Activated naive CD8-positive, alpha-beta T cell treated with anti-CD3 and anti-CD28 coated beads, Interleukin-2, amount 10 ng/mL, durations not matched to agents 7 days and 5 days (primary cell): ENCODE measurements at places on chromosomes 11 and 22. TPM values are rescaled to one million over a fixed set of nuclear protein-coding genes. Genes with fewer than 3 reads are reported as not detected.
A peak's percentile ranks its signal among the peaks of the same experiment; 100 is the strongest.

- DNase-seq = peak; percentile 48
Measured at GRCh38 chr22:24875862-24876506, 70.0 kb downstream of the SGSM1 start.

PLAAT5 gene
- total RNA-seq = 0.43 TPM

TP53AIP1 gene
- total RNA-seq = not detected

DNA sequence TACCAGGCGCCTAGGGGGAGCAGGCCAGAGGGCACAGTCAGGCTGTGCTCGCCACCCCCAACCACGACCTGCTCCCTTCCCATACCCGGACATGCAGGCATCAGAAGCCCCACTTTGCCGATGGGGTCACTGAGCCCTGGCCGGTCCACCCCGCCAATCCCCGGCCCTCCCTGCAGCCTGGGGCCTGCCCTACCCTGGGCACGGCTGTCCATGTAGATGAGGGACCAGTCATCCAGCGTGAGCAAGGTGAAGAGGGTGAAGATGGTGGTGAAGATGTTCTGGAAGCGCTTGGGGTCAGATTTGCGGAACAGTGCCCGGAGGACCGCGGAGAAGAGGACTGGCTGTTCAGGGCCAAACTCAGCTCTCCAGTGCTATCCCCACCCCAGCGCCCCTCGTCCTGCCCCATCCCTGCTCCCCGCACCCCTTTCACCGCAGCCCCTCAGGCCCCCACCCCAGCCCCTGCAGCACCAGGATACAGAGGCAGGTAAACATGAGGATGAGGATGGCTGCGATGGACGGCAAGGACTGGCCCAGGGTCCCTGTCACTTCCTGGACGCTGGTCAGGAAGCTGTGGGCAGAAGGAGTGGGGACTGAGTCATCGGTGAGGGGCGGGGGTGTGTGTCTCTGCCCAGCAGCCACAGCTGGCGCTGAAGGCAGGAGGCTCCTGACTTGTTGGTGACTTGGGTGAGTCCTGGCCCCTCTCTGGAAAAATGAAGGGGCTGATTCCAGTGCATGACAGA, 5.5 kb downstream of the CATSPER1 start:
- DNase-seq = no peak

SERHL2 gene
- 1.0 TPM for total RNA-seq

C11orf87 gene
- total RNA-seq = not detected

GRCh38 chr22:43293259-43293654, 49.9 kb downstream of the SCUBE1 start:
- DNase-seq = no peak

SHANK2 gene
- not detected for total RNA-seq

MPZL3 gene
- total RNA-seq = 29.8 TPM

GRCh38 chr11:32817852-32818183, 11.9 kb upstream of the PRRG4 start:
- DNase-seq = no peak

GRCh38 chr11:67118181-67118766, 789 bp upstream of the KDM2A start:
- peak; percentile 78 for DNase-seq

GRCh38 chr11:130042093-130042591, 27.6 kb upstream of the APLP2 start:
- no peak for DNase-seq

CTR9 gene
- total RNA-seq = 45.3 TPM

TST gene
- 6.1 TPM for total RNA-seq

- no peak for DNase-seq
Measured at GRCh38 chr11:35363854-35364780, 55.2 kb downstream of the SLC1A2 start.

DNA sequence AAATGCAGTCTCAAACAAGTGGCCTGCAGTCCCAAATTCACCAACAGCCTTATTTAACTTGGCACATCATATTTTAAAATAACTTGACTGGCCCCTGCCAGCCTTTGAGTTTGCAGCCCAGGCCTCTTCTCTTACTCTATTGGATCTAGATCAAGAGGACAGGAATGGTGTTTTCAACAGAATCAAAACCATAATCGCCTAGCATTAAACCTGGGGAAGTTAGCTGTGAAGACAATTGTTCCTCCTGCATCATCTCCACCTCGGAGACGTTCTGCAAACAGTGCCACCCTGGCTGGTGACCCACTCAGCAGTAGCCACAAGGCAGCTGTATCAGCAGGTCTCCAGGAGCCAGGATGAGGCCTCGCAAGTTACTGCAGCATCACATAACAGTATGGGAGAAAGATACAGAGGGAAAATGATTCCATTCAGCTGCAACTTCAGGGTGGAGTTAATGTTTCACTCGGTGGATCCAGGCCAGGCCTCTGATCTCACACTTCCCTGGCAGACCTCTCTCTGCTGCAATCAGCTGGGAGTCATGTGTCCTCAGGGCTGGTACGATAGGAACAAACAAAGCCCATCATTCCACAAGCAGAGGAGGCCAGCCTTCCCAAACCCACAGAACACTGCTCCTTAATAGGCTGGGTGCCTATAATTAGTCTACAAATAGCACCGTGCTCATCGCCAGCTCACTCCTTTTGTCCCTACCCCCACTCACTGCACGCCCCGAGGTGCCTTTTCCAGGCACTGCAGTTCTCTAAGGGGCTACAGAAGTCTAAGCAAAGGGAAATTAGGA, 18.6 kb upstream of the SCN2B start:
- DNase-seq = no peak

MYOD1 gene
- not detected for total RNA-seq

KCNK4 gene
- not detected for total RNA-seq

DNA sequence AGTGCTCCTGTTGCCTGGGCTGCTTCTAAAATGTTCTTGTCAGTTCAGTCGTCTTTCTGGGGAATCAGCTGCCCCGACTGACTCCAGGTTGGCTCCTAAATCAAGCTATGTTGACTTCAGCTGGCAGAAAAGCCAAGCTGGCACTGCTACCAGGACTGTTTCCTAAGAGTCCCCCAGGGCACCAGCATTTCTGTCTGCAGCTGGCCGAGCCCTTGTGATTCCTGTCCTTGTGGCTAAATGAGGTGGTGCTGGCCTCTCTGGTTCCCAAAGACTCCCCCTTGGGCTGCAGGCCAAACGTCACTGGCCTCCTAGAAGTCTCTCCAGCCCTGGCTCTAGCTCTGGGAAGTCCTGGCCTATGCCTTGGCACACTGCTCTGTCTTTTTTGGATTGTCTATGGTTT, 31.1 kb downstream of the GRAMD1B start:
- no peak for DNase-seq

GRCh38 chr11:12989428-12990161, 19.5 kb upstream of the RASSF10 start:
- no peak for DNase-seq

LRRC55 gene
- total RNA-seq = not detected

SCGB1D2 gene
- not detected for total RNA-seq

OR5P2 gene
- not detected for total RNA-seq

DNA sequence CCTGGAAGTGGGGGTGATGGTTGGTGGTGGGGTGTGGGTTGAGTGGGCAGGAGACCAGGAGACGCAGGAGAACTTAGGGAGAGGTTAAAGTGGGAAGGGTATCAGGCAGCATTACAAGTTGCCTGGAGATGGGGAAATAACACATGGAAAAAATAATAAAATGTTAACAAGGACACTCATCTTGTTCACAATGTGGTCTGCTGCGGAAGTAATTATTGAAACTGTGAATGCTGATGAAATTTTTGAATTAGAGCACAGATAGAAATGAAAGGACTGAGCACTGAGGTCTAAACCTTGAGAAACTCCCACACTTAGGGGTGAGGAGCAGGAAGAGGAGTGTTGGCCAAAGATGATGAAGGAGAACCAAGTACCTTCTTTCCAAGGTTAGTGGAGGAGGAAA, 346.0 kb upstream of the PLET1 start:
- no peak for DNase-seq

DNA sequence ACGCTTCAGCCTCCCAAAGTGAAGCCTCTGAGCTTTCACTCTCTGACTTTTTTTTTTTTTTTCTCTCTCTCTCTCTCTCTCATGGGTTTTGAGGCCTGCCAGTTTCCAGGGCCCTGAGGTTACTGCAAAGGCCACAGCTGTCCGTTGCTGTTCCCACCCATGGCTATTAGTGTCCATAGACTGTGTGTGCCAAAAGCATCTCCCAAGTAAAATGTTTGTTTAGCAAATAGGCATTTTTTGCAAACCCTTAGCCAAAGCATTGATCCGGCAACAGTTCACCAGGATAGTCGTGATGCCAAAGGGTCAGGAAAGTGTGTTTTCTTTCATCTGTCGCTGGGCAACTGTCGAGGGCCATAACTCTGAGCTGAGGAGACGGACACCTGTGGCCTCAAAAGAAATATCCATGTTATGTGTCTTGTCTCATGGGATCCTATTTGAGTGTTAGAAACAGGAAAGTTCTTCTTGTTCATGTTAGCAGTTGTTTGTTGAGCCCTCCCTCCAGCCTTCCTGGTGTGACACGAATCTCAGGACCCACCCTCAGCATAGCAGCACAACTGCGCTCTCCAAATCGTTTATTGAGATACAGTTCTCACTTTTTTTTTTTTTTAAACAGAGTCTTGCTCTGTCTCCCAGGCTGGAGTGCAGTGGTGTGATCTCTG, 18.4 kb downstream of the FADS2 start:
- no peak for DNase-seq
